ENCODE measurements at places on chromosomes 4 and X.

- no peak for DNase-seq
Observed at GRCh38 chr4:2295900-2296442, 34.1 kb upstream of the MXD4 start.

- DNase-seq, result no peak
Observed at GRCh38 chrX:150873616-150874015, 24.9 kb downstream of the CD99L2 start.

- DNase-seq, result no peak
Observed at GRCh38 chr4:163744861-163745260, 250.4 kb downstream of the TMA16 start.

DNA sequence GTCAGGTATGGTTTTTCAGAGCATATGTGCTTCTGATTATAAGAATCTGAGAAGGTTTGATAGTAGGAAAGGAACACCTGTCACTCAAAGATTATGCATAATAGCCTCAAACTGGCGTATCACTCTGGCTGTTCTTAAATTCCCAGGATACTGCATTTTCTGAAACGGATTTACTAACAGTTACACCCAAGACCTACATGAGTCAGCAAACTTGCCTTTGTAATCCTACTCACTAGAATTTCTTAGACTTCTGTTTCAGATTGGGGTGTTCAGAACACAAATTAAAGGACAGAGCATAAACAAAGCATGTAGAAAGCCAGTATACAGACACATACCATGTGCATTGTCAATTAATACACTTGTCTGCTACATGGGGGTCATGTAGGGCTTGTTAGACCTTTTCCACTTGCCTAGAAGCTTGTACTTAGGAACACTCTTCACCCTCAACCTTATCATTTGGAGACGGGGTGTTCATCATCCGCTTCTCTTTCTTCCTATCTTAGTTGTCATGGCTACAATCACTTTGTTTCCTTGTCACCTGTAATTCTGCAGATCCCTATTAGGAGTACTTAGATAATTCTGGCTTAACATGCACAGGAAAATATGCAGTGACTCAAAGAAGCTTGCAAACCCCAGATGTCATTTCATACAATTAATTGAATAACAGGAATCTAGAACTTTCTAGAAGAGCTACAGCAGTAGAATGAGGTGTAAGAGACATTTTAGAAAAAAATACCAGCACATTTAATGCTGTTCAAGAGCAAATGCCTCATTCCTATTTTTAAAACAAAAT, 593.0 kb upstream of the TENM3 start:
- no peak for DNase-seq

GRCh38 chrX:139204898-139205667, 325.5 kb upstream of the F9 start:
- DNase-seq, result peak; percentile 69

- DNase-seq, result no peak
Observed at GRCh38 chr4:186808630-186809018, 85.0 kb upstream of the FAT1 start.

GRCh38 chrX:49069038-49069437, 4.8 kb downstream of the PRAF2 start:
- no peak for DNase-seq

DNA sequence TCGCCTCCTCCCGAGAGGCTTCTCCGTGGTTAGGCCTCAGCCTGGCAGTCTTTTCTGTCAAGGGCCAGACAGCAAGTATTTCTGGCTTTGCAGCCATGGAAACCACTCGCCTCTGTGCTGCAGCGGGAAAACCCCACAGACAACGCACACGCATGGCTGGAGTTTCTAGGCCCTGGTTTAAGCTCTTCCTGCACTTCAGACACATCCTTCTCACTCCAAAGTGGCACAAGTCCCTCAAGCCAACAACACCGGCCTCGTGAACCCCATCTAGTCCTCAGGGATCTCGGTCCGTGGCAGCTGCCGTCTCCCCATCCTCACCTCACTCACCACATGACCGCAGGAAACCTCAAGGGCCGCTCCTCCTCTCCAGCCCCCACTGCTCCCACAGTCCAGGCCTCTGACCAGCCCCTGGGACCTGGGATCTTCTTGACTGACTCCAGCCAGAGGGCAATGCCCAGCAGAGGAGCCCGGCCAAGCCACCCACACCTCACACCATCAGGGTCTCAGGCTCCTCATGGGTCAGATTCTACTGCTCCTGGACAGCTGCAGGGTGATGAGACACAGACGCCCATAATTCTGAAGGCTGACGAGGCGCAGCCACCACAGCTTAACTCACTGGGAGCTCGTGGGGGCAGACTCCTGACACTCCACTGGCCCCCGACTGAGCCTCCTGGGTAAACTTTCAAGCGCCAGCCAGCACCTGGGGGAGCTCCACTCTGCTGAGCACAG, 21.7 kb downstream of the LETM1 start:
- no peak for DNase-seq

- DNase-seq, result peak; percentile 23
Observed at GRCh38 chrX:4268676-4269075, 555.2 kb upstream of the PRKX start.

- DNase-seq, result no peak
Observed at GRCh38 chr4:145709336-145709735, 29.4 kb downstream of the C4orf51 start.

DNA sequence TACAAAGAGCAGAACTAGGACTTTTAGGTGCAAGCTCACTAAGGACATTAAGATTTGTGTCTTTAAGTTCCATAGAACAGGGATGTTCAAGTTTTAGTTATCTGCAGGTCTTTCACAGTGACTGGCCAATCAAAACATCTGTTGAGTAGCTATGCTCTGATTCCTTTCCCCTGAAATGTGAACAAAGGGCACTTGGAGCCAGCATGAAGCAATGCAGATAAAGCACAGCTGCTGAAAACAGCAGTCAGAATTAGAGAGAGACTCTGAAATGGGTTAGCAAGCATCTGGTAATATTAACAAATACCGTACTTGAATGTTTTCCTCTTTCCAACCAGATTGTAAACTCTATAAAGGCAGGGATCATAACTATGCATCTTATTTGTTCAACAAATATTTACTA, 276.9 kb downstream of the RAB28 start:
- DNase-seq, result no peak

- peak; percentile 50 for DNase-seq
Observed at GRCh38 chrX:129983575-129984110, 1.2 kb downstream of the BCORL1 start.

- DNase-seq, result no peak
Observed at GRCh38 chrX:101395789-101396188, 5.0 kb downstream of the RPL36A start.
